ENCODE measurements at places on chromosomes 2 and 18. TPM values are rescaled to one million over a fixed set of nuclear protein-coding genes. Genes with fewer than 3 reads are reported as not detected.

DNA sequence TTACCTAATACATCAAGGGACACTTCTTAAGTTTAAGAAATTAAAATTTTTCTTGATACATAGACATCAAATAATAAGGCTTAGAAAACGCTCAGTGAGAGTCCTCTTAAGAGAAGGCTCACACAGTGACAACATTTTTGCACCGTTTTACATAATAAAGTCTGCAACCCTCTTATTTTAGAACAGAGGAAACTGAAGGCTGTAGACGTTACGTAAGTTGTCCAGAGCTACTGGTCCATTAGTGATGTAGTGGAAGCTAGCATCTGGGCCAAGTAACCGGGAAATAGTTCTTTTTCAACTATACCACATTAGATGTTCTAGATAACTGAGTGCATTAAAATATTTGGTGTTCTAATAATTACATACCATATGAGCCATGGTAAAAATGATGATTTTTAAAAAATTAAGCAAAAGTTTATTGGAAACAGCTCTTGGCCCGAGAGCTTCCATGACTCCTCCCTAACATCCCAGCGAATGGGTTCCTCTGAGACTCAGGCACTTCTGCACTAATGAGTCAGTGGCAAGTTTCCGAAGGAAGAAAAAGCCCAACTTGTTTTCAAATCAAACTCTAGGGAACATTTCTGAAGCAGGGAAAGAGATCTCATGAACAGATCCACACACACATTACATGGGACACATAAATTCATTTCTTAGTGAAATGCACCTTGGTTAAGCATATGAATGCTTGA, 232.6 kb upstream of the PXDN start:
- H3K27me3 ChIP-seq: peaks cover 2% of the 10 kb centered on the region
- H3K4me3 ChIP-seq: no peak overlapping the region
- no peaks in the 10 kb centered on the region for H3K36me3 ChIP-seq
- no peak overlapping the region for H3K27ac ChIP-seq
- DNase-seq: no peak
- no peaks in the 10 kb centered on the region for H3K4me1 ChIP-seq

The IL1F10 gene
- not detected for total RNA-seq

- no peaks in the 10 kb centered on the region for H3K36me3 ChIP-seq
- H3K27me3 ChIP-seq: peaks cover 36% of the 10 kb centered on the region
- no peak overlapping the region for H3K4me3 ChIP-seq
- no peak for DNase-seq
- H3K4me1 ChIP-seq: no peaks in the 10 kb centered on the region
These were observed 1.4 kb upstream of the SOX11 start for GRCh38 chr2:5690718-5691220.

GRCh38 chr2:151262629-151263028, 966 bp upstream of the RBM43 start:
- H3K4me1 ChIP-seq: no peaks in the 10 kb centered on the region
- no peak overlapping the region for H3K27ac ChIP-seq
- H3K4me3 ChIP-seq: no peak overlapping the region
- no peak for DNase-seq
- no peaks in the 10 kb centered on the region for H3K36me3 ChIP-seq
- H3K27me3 ChIP-seq: no peaks in the 10 kb centered on the region

GRCh38 chr2:40227210-40227609, 224.7 kb downstream of the SLC8A1 start:
- no peak overlapping the region for H3K27ac ChIP-seq
- H3K4me1 ChIP-seq: no peaks in the 10 kb centered on the region
- no peaks in the 10 kb centered on the region for H3K27me3 ChIP-seq
- no peaks in the 10 kb centered on the region for H3K36me3 ChIP-seq
- no peak for DNase-seq
- no peak overlapping the region for H3K4me3 ChIP-seq

DNA sequence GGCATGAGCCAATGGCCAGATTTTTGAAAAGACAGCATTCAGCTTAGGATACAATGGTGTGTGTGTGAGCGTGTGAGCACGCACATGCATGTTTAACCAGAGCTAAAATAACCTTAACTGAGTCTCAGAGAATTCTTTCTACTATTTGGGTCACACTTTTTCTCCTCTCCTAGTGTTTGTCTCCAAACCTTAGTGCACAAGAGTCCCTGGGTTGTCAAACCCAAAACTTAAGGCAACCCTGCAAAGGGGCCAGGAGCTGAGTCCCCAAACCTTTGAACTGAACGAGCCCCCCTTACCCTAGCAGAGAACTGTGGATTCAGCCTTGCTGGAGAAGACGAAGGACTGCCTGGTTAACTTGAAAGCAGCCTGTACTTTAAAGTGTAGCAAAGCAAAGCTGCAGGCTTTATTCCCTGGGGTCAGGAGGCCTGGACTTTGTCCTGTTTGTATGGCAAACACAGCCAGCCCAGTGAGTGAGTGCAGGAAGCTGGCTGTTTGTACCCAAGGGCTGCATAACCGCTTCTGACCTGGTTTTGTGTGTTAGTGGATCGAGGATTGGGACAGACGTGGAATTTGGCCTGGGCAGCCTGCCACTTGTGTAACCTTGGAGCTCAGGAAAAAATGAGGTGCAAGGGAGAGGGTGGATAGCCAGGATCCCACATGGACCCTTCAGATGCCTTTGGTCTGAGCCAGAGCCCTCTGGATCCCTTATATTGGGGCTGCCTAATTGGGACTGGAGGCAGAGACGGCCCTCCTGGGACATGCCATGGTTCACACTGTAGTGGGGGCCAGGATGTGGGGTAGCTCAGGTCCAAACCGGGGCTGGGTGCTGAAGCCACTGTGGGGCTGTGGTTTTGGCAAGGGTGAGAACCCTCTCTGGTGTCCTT, 6.4 kb upstream of the PSMD1 start:
- no peak for DNase-seq
- no peaks in the 10 kb centered on the region for H3K36me3 ChIP-seq

DNA sequence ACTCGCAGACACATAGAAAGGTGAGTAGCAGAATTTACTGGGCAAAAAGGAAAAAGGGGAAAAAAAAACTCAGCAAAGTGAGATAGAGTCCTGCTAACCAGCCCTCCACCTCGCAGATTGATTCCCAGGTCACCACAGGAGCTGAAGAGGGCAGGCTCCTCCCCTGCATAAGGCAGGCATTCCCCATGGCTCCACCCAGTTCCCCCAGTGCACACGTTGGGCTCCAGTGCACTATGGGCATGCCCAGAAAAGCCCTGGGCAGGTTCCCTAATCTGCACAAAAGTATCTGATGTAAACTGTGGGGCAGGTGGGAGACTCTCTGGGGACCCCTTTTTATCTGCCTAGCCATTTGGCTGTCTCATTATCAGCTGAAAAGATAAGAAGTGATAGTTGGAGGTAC, 461.2 kb upstream of the TMEFF2 start:
- H3K36me3 ChIP-seq: no peaks in the 10 kb centered on the region
- no peak for DNase-seq
- no peak overlapping the region for H3K27ac ChIP-seq
- H3K4me3 ChIP-seq: no peak overlapping the region
- no peaks in the 10 kb centered on the region for H3K27me3 ChIP-seq
- H3K4me1 ChIP-seq: no peaks in the 10 kb centered on the region

DNA sequence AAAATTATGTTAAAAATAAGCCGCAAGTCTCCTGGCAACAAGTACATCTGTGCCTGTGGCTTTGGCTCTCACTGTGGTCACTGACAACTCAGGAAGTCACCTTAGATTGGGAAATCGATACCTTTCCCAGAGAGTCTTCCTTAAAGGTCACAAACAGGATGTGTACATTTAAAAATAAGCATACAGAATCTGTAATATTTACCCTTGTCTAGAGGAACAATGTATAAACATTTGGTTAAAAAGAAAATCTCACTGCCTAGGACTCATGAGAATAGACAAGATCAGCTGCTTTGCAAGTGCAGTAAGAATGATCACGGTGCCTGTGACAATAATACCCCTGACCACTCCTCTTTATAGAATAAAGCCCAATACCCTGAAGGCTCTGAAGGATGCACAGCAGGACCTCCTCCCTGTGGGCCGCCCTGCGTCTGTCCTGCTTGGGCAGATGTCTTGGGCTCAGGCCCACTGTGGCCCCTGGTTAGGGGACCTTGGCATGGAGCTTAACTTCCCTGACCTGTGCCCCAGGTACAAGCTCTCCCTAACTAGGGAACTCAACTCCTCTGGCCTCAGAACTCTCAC, 98.0 kb upstream of the MGAT4A start:
- no peak overlapping the region for H3K27ac ChIP-seq
- H3K36me3 ChIP-seq: no peaks in the 10 kb centered on the region
- no peaks in the 10 kb centered on the region for H3K27me3 ChIP-seq
- H3K4me1 ChIP-seq: no peaks in the 10 kb centered on the region
- no peak overlapping the region for H3K4me3 ChIP-seq

DNA sequence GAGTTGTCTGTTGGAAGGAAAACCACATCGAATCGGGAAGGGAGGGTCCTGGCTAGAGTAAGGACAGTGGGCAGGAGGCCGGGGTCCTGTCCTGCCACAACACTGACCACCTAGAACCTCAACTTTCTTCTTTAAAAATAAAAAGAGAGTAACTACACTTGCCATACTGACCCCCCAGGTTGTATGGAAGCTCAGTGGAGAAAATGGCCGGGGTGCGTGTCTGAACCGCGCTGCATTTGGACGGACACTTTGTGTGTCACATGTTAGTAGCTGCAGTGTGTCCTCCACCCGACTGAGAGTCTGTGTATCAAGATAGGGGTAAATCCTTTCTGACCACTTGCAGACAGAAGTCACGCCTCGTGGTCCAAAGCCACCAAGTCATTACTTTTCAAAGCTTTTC, 87.0 kb downstream of the GBX2 start:
- no peaks in the 10 kb centered on the region for H3K36me3 ChIP-seq
- no peak overlapping the region for H3K27ac ChIP-seq
- H3K4me1 ChIP-seq: no peaks in the 10 kb centered on the region
- no peaks in the 10 kb centered on the region for H3K27me3 ChIP-seq

GRCh38 chr2:126506786-126507185, 149.2 kb upstream of the GYPC start:
- H3K4me3 ChIP-seq: no peak overlapping the region
- no peaks in the 10 kb centered on the region for H3K27me3 ChIP-seq
- no peak overlapping the region for H3K27ac ChIP-seq
- no peaks in the 10 kb centered on the region for H3K36me3 ChIP-seq
- no peak for DNase-seq

DNA sequence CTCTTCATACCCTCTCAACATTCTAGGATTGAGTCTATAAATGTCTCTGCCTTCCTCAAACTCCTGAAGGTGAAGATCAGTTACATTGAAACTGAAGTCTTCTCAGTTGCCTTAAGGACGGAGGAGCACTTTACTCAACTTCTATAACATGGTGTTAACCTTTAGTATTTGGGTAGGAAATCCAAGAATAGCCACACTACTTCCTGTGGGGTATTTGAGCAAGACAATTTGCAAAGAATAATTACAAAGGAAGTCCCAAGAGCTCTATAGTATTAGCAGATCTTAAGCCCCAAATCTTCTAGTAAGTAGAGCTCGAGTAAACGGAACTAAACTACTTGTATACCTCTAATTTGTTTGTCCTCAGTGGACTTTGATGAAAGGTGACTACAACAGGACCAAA, 80.9 kb downstream of the SP100 start:
- H3K36me3 ChIP-seq: no peaks in the 10 kb centered on the region
- no peaks in the 10 kb centered on the region for H3K27me3 ChIP-seq
- no peak overlapping the region for H3K4me3 ChIP-seq
- H3K27ac ChIP-seq: no peak overlapping the region

The REG1A gene
- not detected for total RNA-seq

GRCh38 chr2:173593109-173593508, 238.4 kb downstream of the CDCA7 start:
- DNase-seq: no peak
- no peaks in the 10 kb centered on the region for H3K27me3 ChIP-seq
- H3K4me1 ChIP-seq: no peaks in the 10 kb centered on the region
- no peak overlapping the region for H3K27ac ChIP-seq
- H3K4me3 ChIP-seq: no peak overlapping the region

DNA sequence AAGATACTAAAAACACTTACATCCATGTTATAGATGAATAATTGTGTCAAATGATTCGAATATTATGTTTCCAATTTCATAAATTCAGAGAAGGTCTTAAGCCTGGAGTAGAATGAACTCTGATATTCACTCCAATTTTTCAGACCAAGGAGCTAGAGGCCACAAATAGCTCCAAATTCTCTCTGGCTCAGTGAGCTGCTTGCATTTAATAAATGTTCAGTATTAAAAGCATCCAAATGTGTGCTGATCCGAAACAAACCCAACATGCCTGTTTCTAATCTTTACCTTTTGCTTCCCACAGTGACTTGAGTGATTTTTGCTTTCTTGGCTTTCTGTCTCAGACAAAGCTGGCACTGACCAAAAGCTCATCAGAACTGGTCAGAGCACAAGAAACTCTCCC, 291.4 kb downstream of the CCDC85A start:
- H3K36me3 ChIP-seq: no peaks in the 10 kb centered on the region
- no peaks in the 10 kb centered on the region for H3K4me1 ChIP-seq
- no peak overlapping the region for H3K27ac ChIP-seq
- no peaks in the 10 kb centered on the region for H3K27me3 ChIP-seq
- no peak for DNase-seq

The NYAP2 gene
- total RNA-seq: 0.14 TPM

- DNase-seq: peak; percentile 28
- H3K27ac ChIP-seq: peak overlapping the region; percentile 24
- H3K4me3 ChIP-seq: no peak overlapping the region
- H3K4me1 ChIP-seq: no peaks in the 10 kb centered on the region
These were observed 71.2 kb downstream of the CTAGE1 start for GRCh38 chr18:22346401-22346952.

DNA sequence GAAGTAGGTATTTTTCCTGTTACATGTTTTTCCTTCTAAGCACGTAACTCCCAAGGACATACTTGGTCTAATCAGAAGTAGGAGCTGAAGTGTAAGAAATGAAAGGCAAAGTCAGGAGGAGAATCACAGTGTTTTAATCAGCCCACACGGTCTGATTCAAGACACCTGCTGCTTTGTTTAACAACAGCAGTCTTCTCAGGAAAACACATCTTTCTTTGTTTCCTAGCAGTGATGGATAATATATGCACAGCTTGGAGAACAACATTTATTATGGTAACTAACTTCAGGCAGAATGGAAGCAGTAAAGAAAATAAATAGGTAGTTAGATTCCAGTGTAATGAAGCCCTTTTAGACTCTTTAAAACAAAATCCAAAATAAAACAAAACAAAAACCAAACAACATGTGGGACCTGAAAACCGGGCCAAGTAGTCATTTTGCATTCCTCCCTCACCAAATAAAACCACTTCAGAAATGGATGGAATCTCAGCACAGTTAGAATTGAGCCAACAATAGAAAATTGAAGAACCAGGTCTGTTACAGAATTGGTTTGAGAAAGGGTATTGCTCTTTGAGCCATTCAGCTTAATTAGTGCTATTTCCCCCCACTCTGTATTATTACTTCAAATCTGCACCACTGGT, 61.1 kb upstream of the UGP2 start:
- no peaks in the 10 kb centered on the region for H3K27me3 ChIP-seq
- no peaks in the 10 kb centered on the region for H3K4me1 ChIP-seq
- DNase-seq: no peak
- H3K4me3 ChIP-seq: no peak overlapping the region

DNA sequence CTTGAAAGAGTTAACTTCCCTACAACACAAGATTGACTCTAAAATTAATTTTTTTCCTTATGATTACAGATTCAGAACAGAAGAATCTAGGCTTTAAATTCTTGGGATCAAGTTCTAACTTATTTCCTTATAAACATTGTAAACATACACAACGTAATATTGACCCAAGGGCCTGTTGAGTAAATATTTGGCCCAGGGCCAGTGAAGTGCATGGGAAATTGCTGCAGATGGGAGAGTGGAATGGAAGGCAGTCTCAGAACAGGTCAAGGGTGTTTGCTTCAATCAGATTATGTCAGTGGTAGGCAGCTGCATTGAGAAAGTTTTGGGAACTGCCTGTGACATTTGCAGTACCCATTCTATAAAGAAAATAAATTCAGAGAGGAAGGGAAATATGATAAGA, 137.6 kb downstream of the MYO1B start:
- no peak overlapping the region for H3K27ac ChIP-seq
- no peaks in the 10 kb centered on the region for H3K27me3 ChIP-seq
- no peaks in the 10 kb centered on the region for H3K4me1 ChIP-seq
